ENCODE measurements at places on chromosomes 6 and 20.

DNA sequence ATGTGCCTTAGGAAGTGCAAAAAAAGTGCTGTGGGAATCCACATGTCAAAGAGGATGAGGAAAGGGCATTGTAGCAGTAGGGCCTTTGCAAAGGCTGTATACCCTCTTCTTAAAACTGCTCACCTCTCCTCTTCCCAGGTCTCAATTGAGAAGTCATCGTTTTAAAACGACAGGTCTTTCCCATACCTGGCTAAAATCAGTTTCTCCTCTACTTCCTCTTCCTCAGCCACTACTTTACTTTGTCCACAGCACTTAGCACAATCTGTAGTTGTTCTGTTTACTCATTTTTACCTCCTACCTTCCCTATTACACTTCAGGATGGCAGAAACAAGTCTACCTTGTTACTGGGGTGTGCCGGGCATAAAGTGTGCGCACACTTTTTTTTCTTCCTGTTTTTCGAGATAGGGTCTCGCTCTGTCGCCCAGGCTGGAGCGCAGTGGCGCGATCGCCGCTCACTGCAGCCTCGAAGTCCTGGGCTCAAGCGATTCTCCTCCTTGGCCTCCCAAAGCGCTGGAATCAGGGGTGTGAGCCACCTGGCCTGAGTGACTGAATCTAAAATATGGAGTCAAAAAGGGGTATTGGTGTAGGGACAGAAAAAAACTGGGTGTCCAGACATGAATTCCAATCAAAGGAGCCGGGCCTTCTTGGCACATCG lies 9.8 kb upstream of the ELOVL5 start:
- no peak for DNase-seq

DNA sequence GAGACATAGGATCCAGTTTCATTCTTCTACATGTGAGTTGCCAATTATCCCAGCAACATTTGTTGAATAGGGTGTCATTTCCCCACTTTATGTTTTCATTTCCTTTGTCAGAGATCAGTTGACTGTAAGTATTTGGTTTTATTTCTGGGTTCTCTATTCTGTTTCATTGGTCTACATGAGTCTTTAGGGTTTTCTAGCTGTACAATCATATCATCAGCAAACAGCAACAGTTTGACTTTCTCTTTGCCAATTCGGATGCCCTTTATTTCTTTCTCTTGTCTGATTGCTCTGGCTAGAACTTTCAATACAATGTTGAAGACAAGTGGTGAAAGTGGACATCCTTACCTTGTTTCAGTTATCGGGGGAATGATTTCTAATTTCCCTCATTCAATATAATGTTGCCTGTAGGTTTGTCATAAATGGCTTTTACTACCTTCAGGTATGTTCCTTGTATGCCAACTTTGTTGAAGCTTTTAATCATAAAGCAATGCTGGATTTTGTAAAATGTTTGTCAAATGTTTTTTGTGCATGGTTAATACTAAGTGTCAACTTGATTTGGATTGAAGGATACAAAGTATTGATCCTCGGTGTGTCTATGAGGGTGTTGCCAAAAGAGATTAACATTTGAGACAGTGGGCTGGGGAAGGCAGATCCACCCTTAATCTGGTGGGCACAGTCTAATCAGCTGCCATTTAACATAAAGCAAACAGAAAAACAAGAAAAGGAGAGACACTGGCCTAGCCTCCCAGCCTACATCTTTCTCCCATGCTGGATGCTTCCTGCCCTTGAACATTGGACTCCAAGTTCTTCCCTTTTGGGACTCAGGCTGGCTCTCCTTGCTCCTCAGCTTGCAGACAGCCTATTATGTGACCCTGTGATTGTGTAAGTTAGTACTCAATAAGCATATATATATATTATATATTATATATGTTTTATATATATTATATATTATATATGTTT lies 23.3 kb downstream of the MICA start:
- DNase-seq, result no peak

- no peak for DNase-seq
These were observed 203.5 kb upstream of the CITED2 start for GRCh38 chr6:139577763-139578604.

GRCh38 chr6:133236932-133237331 lies 4.2 kb upstream of the EYA4 start:
- no peak for DNase-seq

GRCh38 chr6:5333658-5334057 lies 72.3 kb downstream of the FARS2 start:
- no peak for DNase-seq

GRCh38 chr20:24437196-24438082 lies 32.0 kb upstream of the SYNDIG1 start:
- peak; percentile 1 for DNase-seq

DNA sequence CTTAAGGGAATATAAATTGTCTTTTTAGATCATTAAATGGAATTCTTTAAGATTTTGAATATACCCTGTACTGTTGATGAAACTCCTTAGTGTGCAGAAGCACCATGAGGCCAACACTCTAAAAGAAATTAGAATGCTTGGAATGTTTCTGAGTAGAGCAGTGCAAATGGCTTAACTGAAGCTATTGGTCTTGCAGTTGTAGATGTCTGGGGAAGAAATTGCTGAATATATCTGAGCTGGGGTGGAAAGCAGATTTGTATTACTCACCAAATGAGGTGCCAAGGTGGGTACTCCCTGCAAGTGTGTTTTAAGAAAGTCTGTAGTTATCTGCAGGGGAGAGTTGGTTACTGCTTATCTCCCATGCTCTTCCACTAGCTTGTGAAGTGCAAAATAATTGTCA lies 119.0 kb downstream of the ADGRG6 start:
- no peak for DNase-seq

DNA sequence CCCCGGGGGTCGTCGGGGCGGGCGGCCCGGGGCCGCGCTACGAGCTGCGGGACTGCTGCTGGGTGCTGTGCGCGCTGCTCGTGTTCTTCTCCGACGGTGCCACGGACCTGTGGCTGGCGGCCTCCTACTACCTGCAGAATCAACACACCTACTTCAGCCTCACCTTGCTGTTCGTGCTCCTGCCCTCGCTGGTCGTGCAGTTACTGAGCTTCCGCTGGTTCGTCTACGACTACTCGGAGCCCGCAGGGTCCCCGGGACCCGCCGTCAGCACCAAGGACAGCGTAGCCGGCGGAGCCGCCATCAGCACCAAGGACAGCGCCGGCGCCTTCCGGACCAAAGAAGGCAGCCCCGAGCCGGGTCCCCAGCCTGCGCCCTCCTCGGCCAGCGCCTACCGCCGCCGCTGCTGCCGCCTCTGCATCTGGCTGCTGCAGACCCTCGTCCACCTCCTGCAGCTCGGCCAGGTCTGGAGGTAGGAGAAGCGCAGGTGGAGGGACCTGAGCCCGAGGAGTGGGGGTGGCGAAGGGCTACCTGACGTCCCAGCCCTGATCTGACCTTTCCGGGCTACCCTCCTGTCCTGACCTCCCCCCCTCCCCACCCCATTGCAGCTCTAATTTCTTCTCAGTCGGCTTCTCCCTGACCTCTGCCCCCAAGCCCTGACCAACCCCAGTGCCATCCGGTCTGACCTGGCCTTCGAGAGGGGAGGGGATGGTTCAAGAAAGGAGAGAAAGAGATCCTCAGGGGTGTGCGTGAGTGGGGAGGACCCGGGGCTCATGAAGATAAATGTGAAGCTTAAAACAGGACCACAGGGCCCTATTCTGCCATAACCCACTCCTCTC lies 558 bp downstream of the XKR7 start:
- no peak for DNase-seq

GRCh38 chr20:25197183-25197869 lies 1.8 kb downstream of the ENTPD6 start:
- no peak for DNase-seq

- no peak for DNase-seq
These were observed 16.2 kb upstream of the BLCAP start for GRCh38 chr20:37543828-37544227.

GRCh38 chr20:57881466-57882385 lies 171.9 kb upstream of the PMEPA1 start:
- no peak for DNase-seq

- DNase-seq, result no peak
These were observed 35.8 kb upstream of the LGSN start for GRCh38 chr6:63355632-63356031.

DNA sequence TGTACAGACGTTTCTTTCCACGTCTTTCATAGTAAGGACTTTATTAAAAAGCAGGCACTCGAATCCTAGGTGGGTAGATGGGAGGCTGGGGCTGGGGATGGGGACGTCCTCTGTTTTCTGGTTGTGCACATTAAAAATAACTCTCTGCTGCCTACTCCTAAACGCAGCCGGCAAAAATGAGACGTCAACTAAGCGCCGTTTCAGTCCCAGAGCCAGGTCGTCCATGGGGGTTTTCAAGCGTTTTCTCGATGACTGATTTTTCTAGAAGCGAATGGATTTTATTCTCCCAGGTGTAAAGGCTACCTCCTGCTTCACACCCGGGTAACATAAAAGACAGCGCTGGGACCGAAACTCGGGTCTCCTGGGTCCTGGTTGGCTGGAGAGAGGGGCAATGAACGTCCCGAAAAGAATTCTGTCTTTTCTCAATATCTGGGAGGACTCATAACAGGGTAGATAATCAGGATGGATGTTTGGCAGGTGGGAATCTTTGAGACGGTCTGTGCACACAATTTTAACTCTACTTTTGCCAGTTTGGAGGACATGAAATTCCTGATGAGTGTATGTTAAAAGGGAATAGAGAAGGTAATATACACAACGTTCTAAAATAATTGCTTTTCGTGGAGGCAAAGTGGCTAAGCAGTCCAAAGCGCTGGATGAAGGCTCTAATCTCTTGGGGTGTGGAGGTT lies 25.2 kb downstream of the GPX6 start:
- DNase-seq, result no peak

GRCh38 chr6:107712665-107713551 lies 111.2 kb downstream of the SCML4 start:
- DNase-seq, result no peak

DNA sequence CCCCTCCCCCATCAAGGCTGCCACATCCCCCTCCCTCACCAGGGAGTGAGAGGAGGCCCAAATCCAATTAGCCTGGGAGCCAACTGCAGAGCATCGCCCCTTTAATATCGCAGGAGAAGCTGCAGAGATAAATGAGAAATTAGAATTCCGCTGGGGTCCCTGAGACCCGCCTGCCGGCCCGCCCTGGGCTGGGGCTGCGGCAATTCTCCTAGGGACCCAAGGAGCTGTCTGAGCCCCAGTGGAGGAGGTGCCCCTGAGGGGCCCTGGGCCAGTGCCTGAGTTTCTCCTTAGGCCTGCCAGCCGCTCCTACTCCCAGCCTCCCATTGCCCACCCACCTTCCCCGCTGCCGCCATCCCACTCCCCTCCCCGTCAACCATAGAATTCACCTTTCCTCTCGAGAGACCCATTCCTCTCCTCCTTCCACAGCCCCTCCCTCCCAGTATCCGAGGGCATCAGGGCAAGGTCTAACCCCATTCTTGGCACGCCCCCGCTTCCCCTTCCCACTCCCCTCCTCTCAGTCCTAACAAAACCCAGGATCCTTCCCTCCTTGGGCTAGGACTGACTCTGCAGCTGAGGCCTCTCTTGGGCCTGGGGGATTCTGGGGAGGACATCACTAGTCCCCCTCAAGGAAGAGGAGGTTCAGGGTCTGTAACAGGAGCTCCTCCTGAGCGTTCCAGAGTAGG lies 20.0 kb upstream of the CDH22 start:
- DNase-seq, result no peak

- no peak for DNase-seq
These were observed 702.1 kb downstream of the FRK start for GRCh38 chr6:115358616-115359015.

- DNase-seq, result no peak
These were observed 139.3 kb downstream of the UNC5CL start for GRCh38 chr6:40899684-40900155.

GRCh38 chr6:1524040-1524480 lies 85.7 kb upstream of the FOXC1 start:
- DNase-seq, result peak; percentile 30

GRCh38 chr6:14964556-14965270 lies 281.2 kb upstream of the JARID2 start:
- no peak for DNase-seq

DNA sequence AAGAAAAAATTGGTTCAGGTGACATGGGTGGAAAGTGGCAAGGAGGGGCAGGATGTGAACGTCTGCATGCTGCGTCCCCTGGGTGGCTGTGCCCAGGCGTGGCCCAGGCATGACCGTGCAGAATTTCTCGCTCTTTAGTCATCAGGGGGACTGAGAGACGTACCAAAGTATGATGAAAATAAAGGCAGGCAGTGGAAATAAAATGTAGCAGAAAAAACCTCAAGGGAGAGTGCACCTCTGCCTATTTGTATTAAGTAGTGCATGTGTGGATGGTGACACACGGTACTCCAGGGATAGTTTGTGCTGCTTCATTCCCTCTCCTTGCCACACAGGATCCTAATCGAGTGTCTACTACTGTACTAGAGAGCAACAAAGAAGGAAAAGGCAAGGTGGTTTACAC lies 81.1 kb downstream of the ATP9A start:
- no peak for DNase-seq

DNA sequence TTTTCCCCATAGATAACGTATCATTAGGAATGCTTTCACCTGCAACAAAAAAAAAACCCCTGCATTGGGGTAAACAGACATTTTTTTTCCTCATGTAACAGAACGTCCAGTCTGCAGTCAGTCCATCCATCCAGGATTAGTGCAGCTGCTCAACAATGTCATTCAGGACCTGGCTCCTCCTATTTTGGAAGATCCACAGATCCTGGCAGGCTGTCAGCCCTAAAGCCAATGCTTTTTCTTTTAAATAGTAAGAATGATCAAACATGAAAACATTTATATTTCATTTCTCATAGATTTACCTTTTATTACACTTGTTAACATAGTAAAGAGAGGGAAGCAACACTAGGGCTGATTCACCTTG lies 116.5 kb upstream of the CCDC28A start:
- no peak for DNase-seq

DNA sequence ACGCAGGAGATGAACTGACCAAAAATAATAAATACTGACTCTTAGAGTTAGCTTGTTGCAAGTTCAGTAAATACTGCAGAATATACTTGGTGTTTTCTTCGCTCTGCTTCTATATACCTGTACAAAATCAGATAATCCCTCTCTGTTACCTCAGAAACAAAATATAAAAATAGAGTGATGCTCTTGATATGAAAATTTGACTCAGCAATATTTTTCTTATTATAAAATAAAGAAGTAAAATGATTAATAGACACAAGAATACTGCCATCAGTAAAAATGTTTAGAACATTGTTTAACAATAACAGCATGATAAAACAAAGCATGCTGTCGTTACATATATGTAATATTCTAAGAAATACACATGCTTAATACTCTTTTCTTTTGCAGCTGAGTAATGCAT lies 1366.9 kb upstream of the EYS start:
- DNase-seq, result no peak

GRCh38 chr6:134551245-134551960 lies 233.5 kb upstream of the SGK1 start:
- no peak for DNase-seq

- DNase-seq, result peak; percentile 45
These were observed 789.7 kb downstream of the FRK start for GRCh38 chr6:115270953-115271352.

- DNase-seq, result no peak
These were observed 2.2 kb downstream of the CENPB start for GRCh38 chr20:3784216-3784853.

GRCh38 chr6:11255610-11256009 lies 23.1 kb upstream of the NEDD9 start:
- DNase-seq, result no peak

Measured in LNCaP clone FGC (cell line).